ENCODE measurements at places on chromosomes 11 and 22.

DNA sequence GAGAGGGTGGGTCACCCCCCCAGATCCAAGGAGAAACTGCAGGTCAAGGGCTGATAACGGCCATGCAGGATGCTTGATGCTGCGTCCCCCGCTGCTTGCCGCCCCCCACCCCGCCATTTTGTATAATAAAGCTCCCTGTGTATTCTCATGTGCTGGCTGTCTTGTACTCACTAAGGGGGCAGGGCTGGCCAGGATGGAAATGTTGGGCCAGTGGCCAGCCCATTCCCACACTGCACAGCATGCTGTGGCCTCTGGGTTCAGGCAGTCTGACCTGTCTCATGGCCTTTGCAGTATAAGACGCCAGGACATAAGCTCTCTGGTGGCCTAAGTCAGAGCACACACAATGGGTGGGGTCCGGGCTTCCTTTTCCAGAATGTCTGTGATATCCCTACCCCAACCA, 421 bp upstream of the PRR33 start:
- DNase-seq, result no peak

DNA sequence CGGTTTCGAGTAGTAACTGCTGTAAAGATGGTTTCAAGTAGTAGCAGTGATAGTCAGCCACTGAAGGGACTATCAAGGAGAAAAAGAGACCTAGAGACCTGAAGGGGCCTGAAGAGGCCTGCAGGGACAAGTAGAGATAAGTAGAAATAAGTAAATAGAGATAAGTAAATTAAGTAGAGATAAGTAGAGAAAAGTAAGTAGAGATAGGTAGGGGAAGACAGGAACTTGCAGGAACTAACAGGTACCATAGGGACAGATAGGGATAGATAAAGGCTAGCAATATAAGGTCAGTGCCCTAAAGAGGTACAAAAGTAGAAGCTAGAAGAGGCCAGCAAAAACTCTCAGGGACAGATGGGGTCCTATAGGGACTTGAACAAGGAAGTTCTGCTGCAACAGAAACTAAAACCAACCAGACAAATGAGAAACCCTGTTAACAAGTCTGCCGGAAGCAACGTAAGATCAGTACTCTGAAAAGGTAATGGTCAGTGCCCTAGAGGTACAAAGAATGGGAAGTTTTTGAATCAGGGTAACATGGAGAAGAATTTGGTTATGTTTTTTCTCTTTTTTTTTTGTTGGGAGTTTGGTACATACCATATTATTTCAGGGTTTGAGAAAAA, 9.6 kb upstream of the SC5D start:
- no peak for DNase-seq

GRCh38 chr11:26332572-26332915, 614 bp downstream of the ANO3 start:
- no peak for DNase-seq

DNA sequence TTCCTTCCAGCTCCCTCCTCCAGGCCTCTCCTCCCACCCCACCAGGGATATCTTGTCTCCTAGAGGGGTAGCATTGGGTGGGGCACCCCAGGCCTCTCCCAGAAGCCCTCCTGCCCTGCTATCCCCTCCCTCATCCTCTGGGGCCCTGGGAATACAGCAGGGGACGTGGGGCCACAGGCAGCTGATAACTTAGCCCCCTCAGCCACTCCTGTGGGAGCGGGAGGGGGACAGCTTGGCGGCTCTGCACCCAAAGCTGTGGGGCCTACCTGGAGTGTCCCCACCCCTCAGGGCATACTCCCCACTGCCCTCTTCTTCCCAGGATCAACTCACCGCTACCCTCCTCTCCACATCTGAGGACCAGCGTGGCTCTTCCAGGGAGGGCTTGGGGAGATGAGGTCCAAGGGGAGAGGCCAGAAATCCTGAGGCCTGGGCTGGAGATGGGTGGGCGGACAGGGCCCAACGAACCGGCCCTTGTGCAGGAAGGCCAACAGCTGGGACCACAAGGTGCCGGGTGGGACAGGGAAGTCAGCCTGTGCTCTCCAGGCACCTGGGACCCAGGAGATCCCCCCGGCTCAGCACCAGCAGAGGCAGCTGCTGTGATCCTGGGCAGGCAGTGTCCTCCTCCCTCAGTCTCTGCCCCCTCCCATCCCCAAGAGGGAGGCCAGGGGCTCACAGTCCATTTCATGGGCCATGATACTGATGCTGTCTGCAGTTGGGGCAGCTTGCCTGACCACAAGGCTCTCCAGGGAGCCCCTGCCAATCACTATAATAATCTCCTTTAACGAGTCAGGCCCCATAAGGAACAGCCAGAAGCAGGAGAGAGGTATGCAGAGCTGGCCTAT, 23.2 kb downstream of the NEAT1 start:
- DNase-seq, result no peak

- DNase-seq, result no peak
Observed at GRCh38 chr11:126564566-126564965, 209.1 kb downstream of the ST3GAL4 start.

DNA sequence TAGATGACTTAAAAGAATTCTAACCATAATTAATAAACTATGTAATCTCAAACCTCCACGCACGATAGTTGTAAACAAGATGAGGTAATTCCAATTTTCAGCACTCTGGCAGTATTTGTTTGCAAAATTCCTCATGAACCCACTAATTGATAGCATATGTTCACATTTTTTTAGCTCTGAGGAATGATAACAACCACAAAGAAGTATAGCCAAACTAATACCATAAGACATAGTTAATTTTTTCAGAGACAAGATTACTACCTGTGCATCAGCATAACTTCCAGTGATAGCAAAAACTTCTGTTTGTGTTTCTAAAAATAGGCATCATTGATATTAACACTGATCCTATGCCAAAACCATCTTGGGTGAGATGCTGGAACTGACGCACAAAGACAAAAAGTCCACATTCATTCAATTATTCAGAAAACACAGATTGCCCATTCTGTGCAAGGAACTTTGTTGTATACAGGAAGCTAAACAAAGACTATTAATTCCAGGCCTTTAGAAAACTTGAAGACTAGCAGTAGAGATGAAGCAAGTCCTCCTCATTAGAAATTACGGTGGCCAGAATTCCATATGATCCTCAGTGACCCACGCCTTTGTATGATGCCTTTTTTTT, 57.7 kb downstream of the PDGFD start:
- DNase-seq, result no peak

- DNase-seq, result no peak
Observed at GRCh38 chr11:44357711-44358110, 47.8 kb upstream of the ALX4 start.

DNA sequence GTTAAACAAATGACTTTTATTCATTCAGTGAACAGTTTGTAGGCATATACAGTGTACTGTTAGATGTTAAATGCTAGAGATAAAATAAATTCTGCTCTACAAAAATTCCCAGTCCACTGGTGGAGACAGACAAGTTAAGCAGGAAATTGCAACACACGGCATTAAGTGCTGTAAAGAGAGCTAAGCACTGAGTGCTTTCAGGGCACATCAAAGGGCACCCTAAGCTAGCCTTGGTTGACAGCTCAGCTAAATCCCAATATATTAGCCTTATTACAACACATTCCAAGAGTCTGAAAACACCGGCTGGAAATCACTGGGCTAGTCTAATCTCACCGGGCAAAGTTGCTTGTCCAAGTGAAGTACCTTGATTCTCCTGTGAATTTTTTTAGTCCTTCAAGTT, 55.1 kb downstream of the NOX4 start:
- DNase-seq, result no peak

- DNase-seq, result no peak
Observed at GRCh38 chr11:95283650-95284049, 52.6 kb upstream of the SESN3 start.

GRCh38 chr11:128908391-128909246, 17.5 kb downstream of the KCNJ5 start:
- no peak for DNase-seq

DNA sequence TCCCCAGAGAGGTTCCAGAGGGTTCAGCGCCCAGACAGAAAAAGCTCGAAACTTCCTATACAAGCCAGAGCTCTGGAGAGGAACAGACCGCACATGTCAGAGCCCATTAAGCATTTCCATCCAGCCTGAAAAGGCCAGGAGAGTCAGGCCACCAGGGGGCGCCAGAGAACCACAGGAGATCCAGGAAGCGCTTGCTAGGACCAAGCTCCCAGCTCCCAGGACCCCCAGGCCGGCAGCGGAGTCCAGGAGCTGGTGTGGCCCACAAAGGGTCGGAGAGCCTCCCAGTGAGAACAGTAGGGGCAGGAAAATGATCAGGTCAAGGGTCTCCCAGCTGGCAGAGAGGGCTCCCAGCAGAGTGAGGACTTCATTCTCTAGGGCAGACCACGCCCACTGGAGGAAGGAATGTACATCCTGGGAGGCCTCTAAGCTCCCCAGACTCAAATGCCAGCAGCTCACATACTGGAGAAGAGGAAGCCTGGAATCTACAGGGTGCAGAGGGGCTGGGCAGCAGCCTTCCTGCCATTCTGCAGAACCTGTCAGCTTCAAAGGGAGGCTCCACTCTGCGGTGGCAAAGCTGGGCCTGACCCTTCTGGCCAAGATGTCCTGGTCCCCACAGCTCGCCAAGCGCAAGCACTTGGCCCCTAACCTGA, 2.1 kb upstream of the MEI1 start:
- peak; percentile 88 for DNase-seq

GRCh38 chr11:78489184-78489583, 71.6 kb upstream of the GAB2 start:
- no peak for DNase-seq

DNA sequence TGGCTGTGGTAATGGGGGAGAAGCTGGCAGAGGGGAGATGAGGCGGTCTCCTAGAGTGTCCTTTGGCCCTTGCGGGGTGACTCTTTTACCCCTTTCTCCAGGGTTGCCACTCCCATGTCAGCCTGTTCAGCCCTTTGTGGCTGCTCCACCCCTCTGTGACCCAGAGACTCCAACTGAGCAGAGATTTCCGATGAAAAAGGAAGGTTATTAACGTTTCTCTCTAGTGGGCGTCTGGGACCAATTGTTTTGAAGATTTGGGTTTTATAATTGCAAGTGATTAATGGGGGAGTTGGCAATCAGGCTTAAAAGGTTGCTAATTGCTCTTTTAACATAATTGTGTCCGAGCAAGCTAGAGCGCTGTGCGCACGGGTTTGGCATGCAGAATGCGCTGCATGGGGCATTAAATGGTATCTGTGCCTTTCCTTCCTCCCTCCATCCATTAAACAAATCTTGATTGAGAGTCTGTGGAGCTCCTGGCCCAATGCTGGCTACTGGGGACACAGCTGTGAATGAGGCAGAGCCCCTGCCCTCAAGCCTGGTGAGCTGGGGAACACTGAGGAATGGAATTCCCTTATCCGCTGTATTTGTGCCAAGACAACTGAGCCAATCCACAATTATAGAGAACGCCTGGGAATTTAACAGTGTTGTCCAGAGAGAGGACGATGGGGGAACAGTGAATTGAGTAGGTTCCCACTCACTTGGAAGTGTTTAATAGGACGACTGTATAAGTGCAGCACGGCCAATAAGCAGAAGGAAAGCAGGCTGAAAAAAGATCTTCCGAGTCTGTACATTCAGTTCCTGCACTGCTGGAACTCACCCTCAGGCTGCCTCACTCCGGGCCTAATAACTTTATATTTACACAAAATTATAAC, 295.9 kb downstream of the MIAT start:
- no peak for DNase-seq

GRCh38 chr11:86722006-86722405, 49.6 kb upstream of the ME3 start:
- DNase-seq, result no peak

DNA sequence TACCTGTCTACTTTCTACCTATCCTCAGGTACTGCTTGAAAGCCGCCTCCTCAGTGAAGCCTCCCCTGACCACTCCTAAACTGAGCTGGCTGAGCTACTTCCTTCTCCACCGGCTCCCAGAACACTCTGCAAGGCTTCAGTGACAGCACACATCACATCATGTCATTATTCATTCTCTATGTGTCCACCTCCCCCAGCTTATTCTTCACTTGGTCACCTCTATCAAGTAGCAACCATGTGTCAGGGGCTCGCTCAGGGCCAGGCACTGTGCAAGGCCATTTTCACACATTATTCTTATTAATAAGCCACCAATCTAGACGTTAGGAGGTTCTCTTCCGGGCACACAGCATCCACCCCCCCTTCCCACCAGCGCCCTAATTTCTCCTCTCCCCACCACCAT, 3.7 kb upstream of the ELFN2 start:
- DNase-seq, result no peak

DNA sequence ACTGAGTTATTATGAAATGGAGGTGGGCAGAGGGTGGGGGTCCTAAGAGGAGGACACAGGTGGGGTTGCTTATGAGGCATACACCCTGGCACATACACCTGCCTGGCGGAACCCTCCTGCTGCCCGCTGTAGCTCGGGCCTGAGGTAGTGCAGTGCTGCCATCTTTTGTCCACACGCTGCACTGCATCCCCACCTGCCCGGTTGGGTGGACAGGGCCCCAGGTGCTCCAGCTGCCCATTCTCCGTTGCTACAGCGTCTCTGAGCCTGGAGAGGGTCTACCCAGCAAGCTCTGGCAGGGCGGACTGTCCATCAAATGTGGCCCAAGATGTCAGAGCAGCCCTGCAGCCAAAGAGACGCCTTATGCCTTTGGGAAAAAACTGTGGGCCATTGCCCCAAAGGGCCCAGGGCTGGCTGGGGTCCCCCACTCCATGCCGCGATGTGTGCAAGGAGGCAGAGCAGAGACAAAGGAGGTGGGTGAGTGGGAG, 131.2 kb downstream of the BUD13 start:
- DNase-seq, result no peak

DNA sequence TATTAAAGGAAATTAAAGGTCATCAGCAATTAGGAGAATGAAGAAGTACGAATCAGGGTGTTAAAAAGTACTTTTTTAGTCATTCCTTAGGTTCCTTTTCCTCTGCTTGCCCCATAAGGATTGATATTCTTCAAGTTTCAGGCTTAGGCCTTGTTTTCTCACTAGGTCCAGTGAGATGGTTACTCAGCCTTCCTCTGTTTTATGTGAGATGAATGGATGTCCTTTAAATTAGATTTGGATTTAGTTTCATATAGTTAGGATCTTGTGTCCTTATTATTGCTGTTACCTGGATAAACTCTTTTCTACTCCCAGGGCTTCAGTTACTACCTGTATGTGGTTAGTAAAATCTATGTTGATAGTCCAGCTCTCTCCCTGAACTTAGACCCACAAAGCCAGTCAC, 29.2 kb downstream of the FAR1 start:
- no peak for DNase-seq

DNA sequence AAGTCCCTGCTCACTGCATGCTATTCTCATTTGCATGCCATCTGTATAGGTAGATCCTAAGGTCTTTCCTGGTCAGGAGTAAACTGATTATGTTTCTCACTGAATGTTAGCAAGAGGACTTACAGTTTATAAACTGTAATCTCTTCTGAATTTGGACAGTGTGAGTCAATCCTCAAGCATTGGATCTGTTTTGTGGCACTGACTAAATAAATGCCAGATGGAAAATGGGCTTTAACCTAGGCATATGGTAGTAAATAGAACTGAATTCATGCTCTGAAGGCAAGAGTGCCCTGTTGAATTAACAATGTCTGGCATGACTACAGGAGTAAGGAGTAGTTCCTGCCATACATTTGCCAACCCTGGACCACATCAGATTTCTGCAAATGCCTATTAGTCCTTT, 11.4 kb downstream of the FAM181B start:
- no peak for DNase-seq

DNA sequence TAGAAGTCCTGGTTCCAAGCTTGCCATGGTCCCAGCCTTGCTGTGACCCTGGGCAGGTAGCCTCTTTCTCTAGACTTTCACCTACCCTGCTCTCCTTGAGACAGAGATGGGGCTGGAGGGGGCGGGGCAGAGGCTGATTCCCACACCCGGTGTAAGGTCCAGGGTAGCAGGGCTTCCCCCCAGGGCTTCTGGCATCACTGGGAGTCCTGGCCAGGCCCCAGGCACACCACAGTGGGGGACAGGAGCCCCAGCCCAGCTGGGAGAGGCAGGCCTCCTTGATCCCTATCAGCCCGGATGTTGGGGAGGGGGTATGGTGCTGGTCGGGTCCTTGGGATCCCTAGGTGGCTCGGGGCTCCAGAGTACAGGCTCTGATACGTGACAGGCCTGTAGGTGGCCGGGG, 1.7 kb upstream of the NUDT8 start:
- no peak for DNase-seq

Data from CD4-positive, alpha-beta T cell treated with Interleukin-15 for 4 hours (primary cell).